ENCODE measurements at places on chromosomes 11 and 22.

DNA sequence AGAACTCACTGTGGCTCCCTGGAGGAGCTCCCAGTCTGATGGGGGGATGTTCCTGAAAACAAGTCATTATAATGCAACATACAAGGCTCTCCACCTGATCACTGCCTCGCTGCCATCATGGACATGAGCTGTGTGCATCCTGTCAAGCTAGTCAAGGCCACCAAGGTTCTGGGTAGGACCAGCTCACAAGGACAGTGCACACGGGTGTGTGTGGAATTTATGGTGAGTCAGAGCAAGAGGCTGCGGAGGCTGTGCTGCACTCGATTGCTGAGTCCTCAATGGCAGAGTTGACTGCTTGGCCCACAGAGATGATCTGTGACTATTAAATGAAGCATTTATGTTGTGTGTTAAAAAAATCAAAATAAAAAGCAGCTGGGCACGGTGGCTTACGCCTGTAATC lies 96.6 kb downstream of the SEZ6L start:
- no peak for DNase-seq

GRCh38 chr11:19734171-19734570 lies 21.5 kb downstream of the NAV2 start:
- no peak for DNase-seq

- DNase-seq: no peak
These were observed at the start of gene PVALB for GRCh38 chr22:36816636-36817524. PVALB (minus strand) TSS chr22:36817035; CDS start chr22:36817005, 30 bp downstream.

- no peak for DNase-seq
These were observed 10.4 kb upstream of the LAYN start for GRCh38 chr11:111530091-111530490.

DNA sequence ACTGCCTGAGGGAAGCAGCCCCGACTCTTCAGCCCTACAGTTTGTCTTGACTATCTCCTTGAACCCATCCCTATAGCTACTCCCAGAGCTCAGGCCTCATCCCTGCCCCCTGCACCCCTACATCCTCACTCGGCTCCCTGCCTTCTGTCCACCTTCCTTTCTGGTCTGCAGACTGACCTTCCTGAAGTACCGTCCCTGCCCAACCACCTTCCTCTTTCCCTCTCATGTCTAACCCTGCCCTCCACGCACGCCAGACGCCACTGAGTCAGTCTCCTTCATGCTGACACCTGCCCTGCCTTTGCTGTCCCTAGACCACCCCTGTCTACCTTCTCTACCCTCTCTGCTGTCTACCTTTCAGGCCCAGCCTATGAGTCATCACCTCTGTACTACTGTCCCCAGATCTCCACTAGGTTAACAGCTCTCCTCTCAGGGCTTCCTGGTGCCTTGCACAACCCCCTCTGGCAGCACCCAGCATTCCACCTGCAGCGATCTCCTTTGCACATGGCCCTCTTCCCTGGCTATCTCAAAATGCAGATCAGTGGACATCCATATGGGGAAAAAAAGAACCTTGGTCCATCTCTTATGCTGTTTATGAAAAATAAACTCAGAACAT lies 8.9 kb downstream of the KCTD21 start:
- DNase-seq: no peak

GRCh38 chr11:130047141-130047540 lies 22.6 kb upstream of the APLP2 start:
- no peak for DNase-seq

- DNase-seq: no peak
These were observed 15.2 kb downstream of the SCARF2 start for GRCh38 chr22:20422271-20423007.

- no peak for DNase-seq
These were observed 93.5 kb downstream of the MYEOV start for GRCh38 chr11:69387409-69387885.

DNA sequence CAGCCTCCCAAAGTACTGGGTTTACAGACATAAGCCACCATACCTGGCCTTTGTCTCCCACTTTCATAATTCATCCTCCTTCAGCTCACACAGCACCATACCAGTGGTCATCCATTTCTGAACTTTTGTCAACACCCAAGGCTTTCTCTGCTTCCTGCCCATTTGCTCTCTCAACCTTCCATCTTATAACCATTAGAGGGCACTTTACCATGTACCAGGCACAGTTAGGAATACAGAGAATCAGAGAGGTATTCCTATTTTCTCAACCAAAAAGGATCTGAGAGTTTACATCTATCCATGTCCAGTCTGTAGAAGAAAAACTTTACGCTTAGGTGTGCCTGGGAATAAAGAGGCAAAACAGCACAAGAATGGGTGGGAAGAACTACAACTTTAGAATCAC lies 397.6 kb downstream of the BUD13 start:
- no peak for DNase-seq

GRCh38 chr11:19083166-19083565 lies 22.6 kb upstream of the MRGPRX2 start:
- no peak for DNase-seq

- no peak for DNase-seq
These were observed 146.3 kb downstream of the SNX19 start for GRCh38 chr11:130769782-130770535.

Data from effector memory CD4-positive, alpha-beta T cell (primary cell).